Eye (tissue), 1 donor: ENCODE measurements at places on chromosomes 1 and 21.

DNA sequence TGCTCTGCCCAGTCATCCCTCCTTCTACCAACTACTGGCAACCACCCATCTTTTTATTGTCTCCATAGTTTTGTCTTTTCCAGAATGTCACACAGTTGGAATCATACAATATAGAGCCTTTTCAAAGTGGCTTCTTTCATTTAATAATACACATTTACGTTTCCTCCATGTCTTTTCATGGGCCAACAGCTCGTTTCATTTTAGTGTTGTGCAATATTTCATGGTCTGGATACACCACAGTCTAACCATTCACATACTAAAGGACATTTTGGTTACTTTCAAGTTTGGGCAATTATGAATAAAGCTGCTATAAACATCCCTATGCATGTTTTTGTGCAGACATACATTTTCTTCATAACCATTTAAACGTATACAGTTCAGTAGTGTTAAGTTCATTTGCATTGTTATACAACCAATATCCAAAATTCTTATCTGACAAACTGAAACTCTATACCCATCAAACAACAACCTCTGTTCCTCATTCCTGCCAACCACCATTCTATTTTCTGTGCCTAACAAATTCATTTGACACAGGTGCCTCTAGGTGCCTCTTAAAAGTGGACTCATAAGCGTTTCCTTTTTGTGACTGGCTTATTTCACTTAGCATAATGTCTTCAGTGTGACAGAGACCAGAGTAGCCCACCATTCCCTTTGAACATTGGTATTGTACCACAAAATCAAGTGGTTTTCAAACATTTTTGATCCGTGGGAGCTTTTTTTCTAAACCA lies 138.1 kb downstream of the NR5A2 start:
- DNase-seq: no peak

DNA sequence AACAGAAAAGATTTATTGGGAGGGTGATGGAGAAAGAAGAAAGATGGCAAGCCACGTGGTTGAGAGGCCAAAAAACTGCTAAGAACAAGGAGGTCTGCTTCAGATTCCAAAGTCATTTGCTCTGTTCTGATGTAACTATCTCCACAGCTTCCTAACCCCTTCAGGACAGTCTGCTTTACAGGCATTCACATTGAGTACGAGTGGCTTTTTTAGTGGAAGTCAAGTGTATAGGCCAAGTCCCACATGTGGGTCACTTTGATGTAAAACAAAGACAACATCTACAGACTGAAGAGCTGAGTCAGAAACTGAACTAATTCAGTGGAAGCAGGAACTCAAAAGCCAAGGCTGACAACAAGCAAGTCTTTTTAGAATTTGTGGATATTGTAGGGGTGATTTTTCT lies 128.7 kb upstream of the F3 start:
- DNase-seq: no peak

DNA sequence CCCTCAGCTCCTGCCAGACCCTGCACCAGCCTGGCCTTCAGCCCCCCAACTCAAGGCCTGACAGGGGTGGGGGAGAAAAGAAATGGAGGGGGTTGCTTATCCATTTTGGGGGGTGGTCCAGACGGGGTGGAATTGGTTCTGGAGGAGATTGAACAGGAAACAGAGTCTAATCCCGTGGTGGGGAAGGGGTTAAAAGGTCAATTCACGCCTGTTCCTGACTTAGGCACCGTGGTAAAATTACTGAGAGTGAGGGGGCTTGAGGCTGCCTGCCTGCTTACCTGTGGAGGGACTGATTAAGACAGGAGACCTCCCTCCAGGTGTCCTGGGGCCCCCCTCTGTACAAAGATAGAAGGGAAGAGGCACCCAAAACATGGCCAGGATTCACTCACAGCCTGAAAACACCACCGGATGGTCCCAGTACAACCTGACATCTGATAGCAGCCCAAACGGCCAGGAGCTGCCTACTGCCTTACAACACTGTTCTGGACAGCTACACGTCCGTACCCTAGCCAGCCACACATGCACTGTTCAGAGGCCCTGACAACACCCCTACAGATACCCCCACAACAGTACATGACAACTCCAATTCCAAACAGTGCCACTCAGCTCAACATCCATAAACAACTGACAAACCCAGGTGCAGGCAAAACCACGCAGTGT lies 31.8 kb downstream of the AHDC1 start:
- no peak for DNase-seq

DNA sequence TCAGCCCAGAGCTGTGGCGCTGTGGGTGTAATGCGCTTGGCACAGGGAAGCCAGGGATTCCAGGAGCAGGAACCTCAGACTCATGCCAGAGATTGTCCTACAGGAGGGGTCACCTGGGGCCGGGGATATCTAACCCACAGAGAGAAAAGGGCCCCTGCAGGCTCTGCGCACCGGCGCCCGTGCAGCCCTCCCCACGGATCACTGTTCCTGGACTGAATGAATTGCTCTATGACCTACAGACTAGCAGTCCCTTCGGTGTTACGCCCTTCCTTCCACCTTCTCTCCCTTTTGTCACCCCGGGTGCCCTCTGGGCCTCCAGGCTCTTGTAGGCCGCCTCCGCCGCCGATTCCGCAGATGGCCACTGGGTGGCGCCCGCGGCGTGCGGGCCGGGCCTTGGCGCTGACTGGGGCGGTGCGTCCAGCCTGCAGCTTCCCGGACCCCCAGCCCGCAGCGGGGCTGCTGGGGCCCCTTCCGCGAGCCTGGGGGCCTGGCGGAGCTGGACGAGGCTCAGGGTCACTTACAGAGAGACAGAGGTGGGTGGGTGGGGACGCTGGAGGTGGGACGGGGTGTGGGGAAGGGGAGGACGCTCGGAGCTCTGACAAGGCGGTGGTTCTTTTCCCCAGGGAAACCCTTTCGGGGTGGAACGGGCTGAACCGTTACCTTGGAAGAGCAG lies 101.3 kb downstream of the IER5 start:
- peak; percentile 90 for DNase-seq

DNA sequence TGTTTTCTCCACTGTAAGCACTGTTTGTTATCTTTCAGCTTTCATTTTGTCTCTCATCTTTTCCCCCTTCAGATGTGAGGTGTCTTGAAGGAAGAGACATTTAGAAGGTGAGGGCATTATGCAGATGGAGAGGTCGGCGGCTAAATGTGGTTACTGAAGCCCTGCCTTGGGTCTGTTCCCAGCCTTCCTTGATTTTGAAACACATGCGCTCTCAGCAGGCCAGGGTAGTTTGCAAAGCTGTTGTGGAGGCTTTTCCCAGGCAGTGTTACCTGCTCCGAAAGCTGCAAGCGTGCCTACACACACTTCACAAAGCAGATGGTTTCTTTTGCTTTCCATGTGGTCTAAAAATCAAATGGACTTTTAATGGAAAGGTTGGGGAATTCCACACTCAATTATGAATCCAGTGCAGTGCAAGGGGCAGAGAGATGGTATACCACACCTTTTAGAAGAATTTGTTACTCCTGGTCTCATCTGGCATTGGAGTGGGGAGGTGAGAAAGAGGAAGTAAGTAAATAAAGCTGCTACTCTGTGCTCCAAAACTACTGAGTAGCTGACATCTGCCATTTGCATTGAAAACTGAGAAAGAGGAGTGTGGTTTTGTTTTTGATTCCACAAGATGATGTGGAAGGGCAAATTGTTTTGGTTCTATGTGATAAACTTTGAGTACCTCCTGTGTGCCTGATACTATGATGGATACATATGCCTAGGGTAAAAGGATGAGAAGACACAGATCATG lies 91.9 kb downstream of the NFIA start:
- DNase-seq: no peak

DNA sequence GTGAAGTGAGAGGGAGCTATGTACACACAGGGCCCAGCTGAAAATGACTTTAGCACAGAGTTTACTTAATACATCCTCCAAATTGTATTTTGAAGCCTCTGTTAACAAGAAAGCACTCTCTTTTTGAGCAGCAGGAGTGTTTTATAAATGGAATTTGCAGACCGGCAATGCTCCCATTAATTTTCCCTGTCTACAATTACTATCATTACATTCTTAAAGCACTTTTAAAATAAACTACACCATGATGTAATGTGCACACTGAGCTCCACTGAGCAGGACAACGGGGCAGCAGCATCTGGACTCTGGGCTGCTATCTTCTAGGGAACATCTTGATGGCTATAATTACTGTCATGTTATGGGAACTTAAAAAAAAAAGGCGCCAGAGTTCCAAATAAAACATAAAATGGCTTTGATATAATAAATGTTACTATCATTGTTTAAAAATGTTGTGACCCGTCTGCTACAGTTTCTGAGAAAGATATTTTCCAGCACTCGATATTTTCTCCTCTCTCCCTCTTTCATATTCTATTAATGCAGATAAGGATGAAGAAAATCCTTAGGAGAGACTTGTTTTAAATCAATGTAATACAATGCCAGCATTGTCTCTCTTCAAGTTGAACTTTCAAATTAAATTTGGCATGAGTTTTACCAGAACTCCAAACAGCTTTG lies 150.9 kb downstream of the HLX start:
- DNase-seq: peak; percentile 7

DNA sequence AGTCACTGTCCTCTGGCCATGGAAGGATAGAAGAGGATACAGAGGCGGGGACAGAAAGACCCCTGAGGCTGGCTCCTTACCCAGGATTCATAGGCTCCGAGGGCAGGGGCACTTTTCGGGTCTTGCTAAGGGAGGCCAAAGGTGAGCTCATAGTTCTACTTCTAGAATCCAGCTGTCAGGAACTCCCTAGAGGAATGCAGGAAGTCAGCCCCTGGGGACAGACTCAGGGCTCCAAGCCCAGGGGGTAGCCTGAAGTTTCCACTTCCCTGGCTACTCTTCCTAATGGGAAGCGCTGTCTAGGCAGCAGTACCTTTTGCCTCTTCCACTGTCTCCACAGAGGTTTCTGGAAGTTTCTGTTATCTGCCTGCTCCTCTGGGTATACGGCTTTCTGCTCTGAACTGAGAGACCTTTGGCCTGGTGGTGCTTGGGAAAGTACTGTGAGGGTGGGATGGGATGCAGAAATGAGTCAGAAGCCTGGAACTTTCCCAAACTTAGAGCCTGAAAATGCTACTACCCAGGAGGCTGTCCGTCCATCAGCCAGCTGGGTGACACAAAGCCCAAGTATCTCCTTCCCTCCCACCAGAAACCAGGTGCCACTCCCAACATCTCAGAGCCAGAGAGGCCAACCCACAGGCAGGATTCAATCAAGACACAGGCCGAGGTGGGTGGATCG lies 3.6 kb downstream of the UBXN11 start:
- DNase-seq: no peak
